Stimulated activated naive B cell treated with anti-CD40 and anti-IgM and Interleukin-4, amounts not matched to agents 10 μg/mL and 1 μg/mL and 100 μg/mL, for 72 hours (primary cell): ENCODE measurements at places on chromosomes 7 and 10.

DNA sequence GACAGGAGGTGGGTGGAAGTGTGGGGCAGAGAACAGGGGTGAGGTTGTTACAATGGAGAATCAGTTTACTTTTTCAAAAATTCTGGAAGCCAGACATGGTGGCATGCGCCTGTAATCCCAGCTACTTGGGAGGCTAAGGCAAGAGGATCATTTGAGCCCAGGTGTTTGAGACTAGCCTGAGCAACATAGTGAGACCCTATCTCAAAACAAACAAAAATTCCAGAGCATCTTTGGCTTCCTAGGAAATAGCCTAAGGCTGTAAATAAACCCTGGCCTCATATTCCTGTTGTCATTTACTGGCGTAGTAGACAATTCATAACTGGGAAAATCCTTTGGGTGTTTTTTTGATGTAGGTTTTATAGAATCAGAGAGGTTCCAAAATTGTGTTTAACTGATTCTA, 44.0 kb downstream of the GBF1 start:
- no peak for DNase-seq

- no peak for DNase-seq
These were observed 21.9 kb upstream of the CRYGN start for GRCh38 chr7:151461942-151462230.

GRCh38 chr10:58070956-58071355, 196.7 kb downstream of the IPMK start:
- no peak for DNase-seq

DNA sequence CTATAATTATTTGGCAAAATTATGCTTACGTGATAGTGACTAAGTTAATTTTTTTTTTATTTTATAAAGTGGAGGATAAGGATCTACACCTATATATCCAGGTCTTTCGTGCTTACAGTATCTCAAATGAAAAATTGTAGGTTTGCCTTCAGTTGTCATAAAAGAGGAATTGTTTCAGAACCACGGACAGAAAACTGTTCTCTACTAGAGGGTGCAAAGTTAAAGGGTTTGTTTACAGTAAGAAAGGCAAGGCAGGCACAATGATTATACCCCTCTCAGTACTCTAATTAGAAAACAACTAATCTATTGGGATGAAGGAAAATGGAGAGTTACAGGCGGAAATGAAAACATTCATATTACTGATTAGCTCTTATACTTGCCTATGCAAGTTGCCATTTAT, 1.5 kb downstream of the PCLO start:
- DNase-seq = no peak

DNA sequence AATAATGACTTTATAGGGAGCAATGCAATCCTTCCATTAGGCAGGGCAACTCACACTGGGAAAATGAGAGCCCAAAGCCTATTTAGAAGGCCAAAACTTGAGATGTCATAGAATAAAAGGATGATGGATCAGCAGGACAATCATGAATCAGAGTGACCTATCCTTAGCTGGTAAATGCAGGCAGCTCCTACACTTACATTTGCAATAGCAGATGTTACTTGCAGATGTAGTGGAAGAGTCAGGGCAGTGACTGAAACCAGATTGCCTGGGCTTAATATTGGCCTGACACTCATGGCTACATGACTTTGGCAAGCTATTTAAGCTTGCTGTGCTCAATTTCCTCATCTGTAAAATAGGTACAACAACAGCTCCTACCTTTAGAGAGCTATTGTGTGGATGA, 98.7 kb downstream of the PRTFDC1 start:
- no peak for DNase-seq

DNA sequence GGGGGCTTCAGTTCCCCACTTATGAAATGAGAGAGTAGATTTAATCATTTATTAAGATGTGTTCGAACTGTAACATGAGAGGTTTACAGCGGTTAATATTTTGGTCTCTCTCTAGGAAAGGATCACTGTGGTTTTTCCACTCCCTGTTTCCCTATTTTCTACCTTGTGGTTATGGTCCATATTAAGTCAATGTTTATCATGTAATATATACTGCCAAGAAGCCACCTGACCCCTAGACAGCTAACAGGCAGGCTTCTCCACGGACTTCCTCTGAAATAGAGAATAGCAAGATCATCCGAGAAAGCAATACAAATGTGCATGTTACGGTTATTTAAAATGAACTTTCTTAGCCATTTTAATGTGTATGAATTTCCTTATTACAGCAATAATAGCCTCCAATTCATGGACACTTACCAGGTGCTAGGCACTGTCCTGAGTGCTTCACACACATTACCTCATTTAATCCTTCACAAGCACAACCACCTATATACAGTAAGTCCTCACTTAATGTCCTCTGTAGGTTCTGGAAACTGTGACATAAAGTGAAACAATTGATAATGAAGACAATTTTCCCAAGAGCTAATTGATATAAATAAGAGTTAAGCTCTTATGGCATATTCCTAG, 835 bp upstream of the COL28A1 start:
- no peak for DNase-seq

- DNase-seq = no peak
These were observed 24.0 kb upstream of the CSGALNACT2 start for GRCh38 chr10:43114088-43114742.

GRCh38 chr7:31890198-31890597, 180.0 kb downstream of the PDE1C start:
- no peak for DNase-seq

GRCh38 chr7:32108651-32109050, 38.4 kb upstream of the PDE1C start:
- no peak for DNase-seq

- no peak for DNase-seq
These were observed 23.0 kb downstream of the TOMM7 start for GRCh38 chr7:22799633-22800032.

GRCh38 chr10:47214520-47214919, 85.5 kb upstream of the GDF10 start:
- DNase-seq = no peak

DNA sequence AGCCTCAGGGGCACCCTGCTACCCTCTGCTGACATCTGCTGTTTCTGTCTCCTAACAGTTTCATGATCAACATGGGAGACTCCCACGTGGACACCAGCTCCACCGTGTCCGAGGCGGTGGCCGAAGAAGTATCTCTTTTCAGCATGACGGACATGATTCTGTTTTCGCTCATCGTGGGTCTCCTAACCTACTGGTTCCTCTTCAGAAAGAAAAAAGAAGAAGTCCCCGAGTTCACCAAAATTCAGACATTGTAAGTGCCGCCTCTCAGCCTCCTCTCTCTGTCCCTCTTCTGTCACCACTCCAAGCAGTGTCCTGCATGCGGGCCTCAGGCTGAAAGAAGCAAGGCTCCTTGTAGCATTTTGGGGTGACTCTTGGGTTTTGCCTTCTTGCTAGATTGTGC, 39.0 kb downstream of the POR start:
- DNase-seq = no peak

- DNase-seq = no peak
These were observed 25.7 kb upstream of the LRRC4 start for GRCh38 chr7:128056901-128057300.

DNA sequence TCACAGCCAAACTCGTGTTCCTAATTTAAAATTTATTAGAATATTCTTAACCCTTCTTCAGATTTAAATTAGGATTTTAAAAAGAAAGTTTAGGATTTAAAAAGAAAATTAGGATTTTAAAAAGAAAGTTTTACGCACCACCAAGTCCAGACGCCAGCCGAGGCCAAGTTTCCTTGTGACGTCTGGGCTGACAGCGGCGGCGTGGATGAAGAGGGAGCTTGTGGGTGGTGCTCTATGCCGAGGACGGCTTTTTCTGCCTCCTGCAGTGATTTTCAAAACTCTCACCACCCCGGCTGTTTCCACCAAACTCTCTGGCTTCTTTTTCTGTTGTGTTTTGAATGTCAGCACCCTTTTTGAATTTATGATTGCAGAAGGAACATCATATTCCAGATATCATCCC, 252.9 kb downstream of the DNAJB6 start:
- DNase-seq = no peak

DNA sequence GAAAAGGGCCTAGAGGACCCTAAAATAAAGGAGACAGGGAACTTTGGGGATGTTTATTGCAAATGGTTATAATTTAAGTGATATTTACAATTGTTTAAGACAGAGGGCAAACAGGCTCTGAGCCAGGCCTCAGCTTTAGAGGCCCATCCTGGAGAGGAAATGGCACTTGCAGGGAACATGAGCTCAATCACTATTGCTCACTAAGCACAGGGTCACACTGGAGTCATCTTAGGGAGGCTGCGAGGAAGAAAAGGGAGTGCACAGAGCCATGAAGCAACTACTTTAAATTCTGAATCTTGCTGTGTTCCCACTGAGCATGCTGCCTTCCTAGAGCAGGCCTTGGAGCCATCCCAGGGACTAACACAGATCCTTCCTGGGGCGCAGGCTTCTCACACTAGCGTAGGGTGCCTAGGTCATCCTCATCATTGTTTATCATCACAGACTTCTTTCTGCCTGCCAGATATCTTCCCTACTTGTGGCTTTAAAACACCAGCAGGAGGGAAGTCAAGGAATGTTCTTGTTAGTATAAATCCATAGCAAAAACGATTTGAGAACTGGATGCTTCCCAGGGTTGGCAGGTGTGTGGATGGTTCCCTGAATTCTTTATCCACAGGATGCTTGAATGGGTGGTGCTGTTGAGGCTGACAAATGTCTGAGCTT, 12.7 kb upstream of the DNAJB12 start:
- no peak for DNase-seq

GRCh38 chr7:570801-571070, 51.1 kb upstream of the PDGFA start:
- DNase-seq = no peak

GRCh38 chr7:80247144-80247543, 112.5 kb downstream of the GNAI1 start:
- DNase-seq = no peak

DNA sequence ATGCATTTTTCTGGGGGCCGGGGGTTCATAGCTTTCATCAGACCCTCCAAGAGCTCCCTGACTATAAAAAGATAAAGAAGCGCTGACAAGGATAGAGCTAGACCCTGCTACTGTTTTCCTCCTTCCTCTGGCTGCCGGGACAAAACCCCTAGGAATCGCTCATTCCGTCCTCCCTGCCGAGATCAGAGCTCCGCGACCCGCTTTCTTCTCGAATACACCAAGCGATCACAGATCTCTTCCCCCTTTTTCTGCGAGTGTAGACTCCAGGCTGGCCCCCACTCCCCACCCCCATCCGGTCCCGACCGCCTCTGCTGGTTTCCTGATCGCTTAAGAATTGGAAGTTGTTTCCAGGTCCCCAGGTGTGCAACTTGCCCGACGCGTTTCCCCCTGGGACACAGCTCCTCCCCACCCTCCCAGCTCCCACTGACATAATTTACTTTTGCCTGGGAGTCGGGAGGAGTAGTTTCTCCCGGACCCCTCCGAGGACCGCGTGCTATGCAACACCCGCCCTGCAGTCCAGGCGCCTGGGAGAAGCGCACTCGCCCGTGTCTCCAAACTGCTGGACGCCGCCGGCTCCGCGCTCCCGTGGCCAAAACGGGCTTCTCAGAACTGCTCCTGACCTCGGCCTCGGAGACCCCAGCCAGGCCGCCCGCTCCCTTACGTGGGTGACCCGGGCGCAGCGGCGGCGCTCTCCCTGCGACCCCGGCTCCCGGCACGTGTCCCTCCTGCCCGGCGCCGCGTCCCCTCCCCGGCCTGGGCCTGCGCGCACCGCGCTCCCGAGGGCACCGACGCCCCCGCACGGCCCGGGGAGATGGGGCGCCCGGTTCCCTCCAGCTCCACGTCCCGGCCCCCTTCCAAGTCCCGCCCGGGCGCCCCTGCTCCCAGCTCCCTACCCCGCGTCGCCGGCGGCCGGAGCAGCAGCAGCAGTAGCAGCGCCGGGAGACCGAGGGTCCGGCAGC, 552 bp downstream of the IL15RA start:
- DNase-seq = peak; percentile 9

DNA sequence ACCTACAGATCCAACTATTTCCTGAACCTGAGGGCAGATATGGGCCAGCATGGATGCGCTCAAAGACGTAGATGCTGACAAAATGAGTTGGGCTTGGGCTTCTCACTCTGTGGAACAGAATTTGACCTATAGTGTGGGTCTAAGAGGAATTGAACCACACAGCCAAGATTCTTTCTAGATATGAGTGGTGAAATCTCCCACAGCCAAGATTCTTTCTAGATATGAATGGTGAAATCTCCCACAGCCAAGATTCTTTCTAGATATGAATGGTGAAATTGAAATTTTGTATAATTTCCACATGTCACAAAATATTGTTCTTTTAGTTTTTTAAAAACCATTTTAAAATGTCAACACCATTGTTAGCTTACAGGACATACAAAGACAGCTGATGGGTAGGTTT, 215.4 kb upstream of the LRGUK start:
- peak; percentile 17 for DNase-seq

DNA sequence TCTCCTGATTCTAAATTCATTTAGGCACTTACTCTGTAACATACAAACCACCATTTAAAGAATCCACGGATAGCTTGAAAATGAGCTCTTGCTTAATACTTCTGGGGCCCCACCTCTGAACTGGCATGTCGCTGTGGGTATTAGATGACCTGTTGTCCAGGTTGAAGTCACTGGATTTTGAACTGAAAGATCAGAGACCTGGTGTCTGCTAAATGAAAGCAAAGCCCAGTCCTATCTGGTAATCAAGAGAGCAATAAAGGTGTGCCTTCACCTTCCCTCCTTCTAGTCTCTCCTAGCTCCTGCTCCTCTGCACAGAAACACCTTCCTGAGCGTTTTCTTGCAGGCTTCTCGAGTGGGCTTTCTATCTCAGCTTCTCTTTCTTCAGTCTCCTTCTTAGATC, 4.4 kb downstream of the ENO4 start:
- no peak for DNase-seq

DNA sequence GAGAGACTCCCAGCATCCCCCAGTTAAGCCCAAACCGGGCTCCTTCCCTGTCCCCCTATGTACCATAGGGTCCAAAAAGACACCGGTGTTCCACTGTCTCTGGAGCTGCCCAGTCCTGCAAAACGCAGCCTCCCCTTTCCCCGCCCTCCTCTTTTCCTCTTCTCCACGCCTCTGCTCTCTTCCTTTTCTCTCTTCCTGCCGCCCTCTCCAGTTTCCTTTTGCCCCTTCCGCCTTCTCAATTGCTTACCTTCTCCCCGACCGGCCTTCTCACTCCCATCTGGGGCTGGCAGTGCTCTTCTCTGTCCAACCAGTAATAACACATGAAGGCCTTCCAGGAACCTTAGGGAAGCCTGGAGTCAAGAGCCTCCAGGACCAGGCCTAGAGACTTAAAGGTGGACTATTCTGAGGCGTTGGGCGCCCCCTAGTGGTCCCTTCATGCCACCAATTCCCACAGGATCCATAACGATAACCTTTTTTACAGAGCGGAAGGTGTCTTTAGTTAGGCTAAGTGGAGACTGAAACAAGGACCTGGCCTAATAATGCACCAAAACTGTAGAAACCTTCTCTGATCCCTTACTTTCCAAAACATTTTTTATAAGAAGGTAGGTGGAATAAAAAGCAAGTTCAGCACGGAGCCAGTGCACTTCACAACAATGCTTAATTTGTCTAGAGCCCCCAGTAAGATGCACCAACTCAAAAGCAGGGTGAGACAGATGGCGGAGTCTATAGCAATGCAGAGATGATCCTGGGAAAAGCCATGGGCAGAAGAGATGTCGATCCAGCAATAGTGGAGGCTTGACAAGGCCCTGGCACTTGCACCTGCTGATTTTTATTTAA, 27.2 kb upstream of the MSRB2 start:
- DNase-seq = peak; percentile 34

- DNase-seq = no peak
These were observed 32.6 kb upstream of the UBE2D1 start for GRCh38 chr10:58302254-58302653.

- no peak for DNase-seq
These were observed 1273.7 kb upstream of the AUTS2 start for GRCh38 chr7:68324621-68325020.
